ENCODE measurements at places on chromosomes 3 and 15. TPM values are rescaled to one million over a fixed set of nuclear protein-coding genes. Genes with fewer than 3 reads are reported as not detected.
A peak's percentile ranks its signal among the peaks of the same experiment; 100 is the strongest.

GRCh38 chr15:65743637-65744252 lies 48.3 kb downstream of the DENND4A start:
- H3K4me3 ChIP-seq: no peak overlapping the region
- H3K27ac ChIP-seq: no peak overlapping the region
- peaks cover 15% of the 10 kb centered on the region for H3K36me3 ChIP-seq
- H3K4me1 ChIP-seq: no peaks in the 10 kb centered on the region

- no peak for DNase-seq
- peak overlapping the region; percentile 77 for H3K27ac ChIP-seq
- H3K4me3 ChIP-seq: no peak overlapping the region
- peaks cover 8% of the 10 kb centered on the region for H3K36me3 ChIP-seq
- no peaks in the 10 kb centered on the region for H3K27me3 ChIP-seq
- peaks cover 38% of the 10 kb centered on the region for H3K4me1 ChIP-seq
These were observed 29.0 kb downstream of the CMSS1 start for GRCh38 chr3:99846477-99847160.

DNA sequence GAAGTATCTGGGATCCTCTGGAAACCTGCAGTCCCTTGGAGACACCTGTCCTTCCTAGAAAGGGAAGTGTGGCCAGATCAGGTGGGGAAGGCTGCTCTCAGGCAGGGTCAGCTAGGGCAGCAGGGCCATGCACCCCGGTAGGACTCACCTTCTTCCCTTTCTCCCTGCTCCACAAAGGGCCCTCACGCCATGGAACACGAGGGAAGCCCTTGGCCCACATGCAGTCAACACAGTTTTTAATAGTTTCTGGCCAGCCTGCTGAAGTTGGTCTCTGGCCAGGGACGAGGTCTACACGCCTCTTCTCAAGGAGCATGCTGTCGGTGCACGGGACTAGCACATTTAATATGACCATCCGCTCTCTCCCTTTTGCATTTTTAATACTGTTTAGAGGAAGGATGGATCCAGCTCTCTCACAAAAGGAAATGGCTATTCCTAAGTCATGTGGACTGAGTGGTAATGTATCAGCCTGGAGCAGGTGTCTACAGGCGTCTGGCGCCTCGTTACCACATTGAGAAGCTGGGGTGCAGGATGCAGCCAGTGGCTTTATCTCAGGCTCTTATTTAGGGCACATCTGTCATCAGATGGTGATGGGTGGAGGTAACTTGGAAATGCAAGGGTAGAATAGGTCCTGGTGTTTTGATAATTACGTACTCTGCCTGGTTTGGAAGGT lies 153.9 kb downstream of the KLF13 start:
- no peak overlapping the region for H3K27ac ChIP-seq
- peaks cover 10% of the 10 kb centered on the region for H3K27me3 ChIP-seq
- H3K4me3 ChIP-seq: no peak overlapping the region
- H3K4me1 ChIP-seq: peaks cover 36% of the 10 kb centered on the region

DNA sequence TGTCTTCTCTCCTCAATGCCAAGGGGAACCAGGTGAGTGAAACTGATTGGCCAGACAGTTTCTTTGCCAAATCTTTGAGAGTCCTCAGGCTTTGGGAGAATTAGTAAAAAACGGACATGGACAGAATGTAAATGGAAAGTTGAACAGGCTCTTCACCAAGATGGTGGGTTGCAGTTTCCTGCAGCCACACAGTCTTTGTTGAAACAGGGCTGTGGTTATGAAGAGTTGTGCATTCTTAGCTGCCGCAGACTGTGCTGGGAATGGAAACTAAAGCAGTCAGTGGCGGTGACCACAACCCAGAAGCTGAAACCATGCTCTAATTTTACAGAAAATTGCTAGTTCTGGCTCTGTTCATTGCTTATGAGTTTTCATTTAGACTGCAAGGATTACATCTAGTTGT lies 42.1 kb upstream of the TASOR start:
- DNase-seq: no peak
- H3K4me3 ChIP-seq: no peak overlapping the region
- H3K4me1 ChIP-seq: no peaks in the 10 kb centered on the region
- no peaks in the 10 kb centered on the region for H3K27me3 ChIP-seq
- H3K36me3 ChIP-seq: peaks cover 54% of the 10 kb centered on the region

DNA sequence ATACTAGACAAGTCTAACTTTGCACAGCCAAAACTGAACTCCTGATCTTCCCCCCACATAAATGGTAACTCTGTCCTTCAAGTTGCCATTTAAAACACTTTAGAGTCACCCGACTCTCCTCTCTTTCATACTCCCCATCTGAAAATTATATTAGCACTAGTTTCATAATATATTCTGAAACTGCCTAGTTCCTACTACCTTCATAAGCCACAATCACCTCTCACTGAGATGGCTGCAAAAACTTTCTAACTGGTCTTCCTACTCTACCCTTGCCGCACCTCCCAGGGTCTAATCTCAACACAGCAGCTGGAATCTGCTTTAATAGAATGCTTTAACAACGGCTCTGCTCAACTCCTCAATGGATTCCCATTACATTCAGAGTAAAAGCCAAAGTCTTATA lies 55.0 kb downstream of the GLB1 start:
- DNase-seq: no peak
- H3K4me3 ChIP-seq: no peak overlapping the region
- H3K4me1 ChIP-seq: no peaks in the 10 kb centered on the region
- no peaks in the 10 kb centered on the region for H3K27me3 ChIP-seq
- peaks cover 16% of the 10 kb centered on the region for H3K36me3 ChIP-seq
- H3K27ac ChIP-seq: no peak overlapping the region

- H3K36me3 ChIP-seq: no peaks in the 10 kb centered on the region
- H3K4me3 ChIP-seq: no peak overlapping the region
- no peak overlapping the region for H3K27ac ChIP-seq
- peaks cover 56% of the 10 kb centered on the region for H3K27me3 ChIP-seq
These were observed 62.1 kb upstream of the SLC6A11 start for GRCh38 chr3:10753964-10754363.

GRCh38 chr3:22942981-22943380 lies 260.1 kb upstream of the UBE2E2 start:
- no peak overlapping the region for H3K27ac ChIP-seq
- H3K4me1 ChIP-seq: no peaks in the 10 kb centered on the region
- no peaks in the 10 kb centered on the region for H3K36me3 ChIP-seq
- no peak for DNase-seq
- no peaks in the 10 kb centered on the region for H3K27me3 ChIP-seq

DNA sequence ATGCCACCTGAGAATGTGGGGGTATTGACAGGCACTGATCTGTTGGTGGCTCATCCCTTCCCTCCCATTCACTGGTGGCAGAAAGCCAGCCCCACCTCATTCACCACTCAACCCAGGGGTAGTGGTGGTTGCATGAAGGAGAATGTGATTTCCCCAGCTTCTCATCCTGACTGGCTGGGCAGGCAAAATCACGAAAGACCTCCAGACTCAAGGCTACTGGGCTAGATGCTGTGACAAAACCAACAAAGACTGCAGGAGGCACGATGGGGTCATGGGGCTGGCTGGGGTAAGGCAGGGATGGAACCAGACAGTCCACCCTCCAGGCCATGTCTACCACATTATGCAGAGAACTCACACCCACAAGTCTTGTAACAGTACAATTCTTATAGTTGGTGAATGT lies 33.9 kb downstream of the FSTL1 start:
- peaks cover 40% of the 10 kb centered on the region for H3K4me1 ChIP-seq
- H3K27ac ChIP-seq: peak overlapping the region; percentile 17
- no peak for DNase-seq
- H3K27me3 ChIP-seq: no peaks in the 10 kb centered on the region

- no peaks in the 10 kb centered on the region for H3K36me3 ChIP-seq
- peaks cover 9% of the 10 kb centered on the region for H3K4me1 ChIP-seq
- no peaks in the 10 kb centered on the region for H3K27me3 ChIP-seq
- no peak overlapping the region for H3K4me3 ChIP-seq
- no peak for DNase-seq
These were observed 283.8 kb downstream of the TLE3 start for GRCh38 chr15:69813881-69814280.

COL7A1 gene
- total RNA-seq: 596 TPM

FSD2 gene
- not detected for total RNA-seq

OGG1 gene
- total RNA-seq: 27.2 TPM

AMIGO3 gene
- 3.8 TPM for total RNA-seq
